ENCODE measurements at places on chromosomes 6 and 20. TPM values are rescaled to one million over a fixed set of nuclear protein-coding genes. Genes with fewer than 3 reads are reported as not detected.
A peak's percentile ranks its signal among the peaks of the same experiment; 100 is the strongest.

COX4I2 gene
- polyA plus RNA-seq = 9.2 TPM

ARHGAP40 gene
- polyA plus RNA-seq = 0.09 TPM

ZSCAN23 gene
- 6.7 TPM for polyA plus RNA-seq

HSD17B8 gene
- polyA plus RNA-seq = 11.5 TPM

BFSP1 gene
- 2.4 TPM for polyA plus RNA-seq

PSORS1C2 gene
- not detected for polyA plus RNA-seq

RGL2 gene
- polyA plus RNA-seq = 63.4 TPM

C6orf52 gene
- 1.5 TPM for polyA plus RNA-seq

CLDN20 gene
- polyA plus RNA-seq = 0.54 TPM

GMNN gene
- polyA plus RNA-seq = 12.7 TPM

GRM1 gene
- 0.10 TPM for polyA plus RNA-seq

DNA sequence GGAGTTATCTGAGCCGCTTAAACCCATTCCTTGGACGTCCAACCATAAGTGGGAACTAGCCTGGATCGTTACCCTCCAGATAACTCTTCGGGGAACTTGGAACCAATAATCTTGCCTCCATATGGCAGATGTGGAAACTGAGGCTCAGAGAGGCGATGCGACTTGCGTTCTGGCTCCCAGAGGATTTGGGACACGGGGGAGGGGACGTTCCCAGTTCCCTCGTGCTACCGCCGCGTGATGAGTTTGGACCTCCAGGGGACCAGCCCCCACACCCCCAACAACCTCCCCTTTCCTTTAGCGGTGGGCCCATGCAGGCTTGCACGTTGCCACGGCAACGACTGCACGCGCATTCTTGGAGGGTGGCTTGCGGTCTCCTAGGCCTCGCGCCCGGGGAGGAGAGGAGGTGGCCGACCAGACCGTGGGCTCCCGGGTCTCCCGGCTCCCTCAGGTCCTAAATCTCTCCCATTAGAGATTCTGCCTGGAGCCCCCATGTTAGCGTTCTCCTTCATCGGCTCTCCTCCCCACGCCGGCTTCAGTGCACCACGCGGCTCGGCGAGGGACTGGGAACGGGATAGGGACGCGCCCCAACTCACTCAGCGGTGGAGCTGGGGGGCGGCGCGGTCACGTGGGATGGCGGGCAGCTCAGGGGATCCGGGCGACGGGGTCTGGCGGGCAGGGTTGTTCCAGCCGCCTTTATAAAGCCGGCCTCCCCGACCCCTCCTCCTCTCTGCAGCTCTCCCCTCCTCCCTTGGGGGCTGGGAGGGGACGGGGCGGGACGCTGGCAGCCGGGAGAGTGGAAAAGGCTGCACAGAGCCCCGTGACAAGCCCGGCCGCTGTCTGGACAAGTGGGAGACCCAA, at the start of gene PLTP:
TSS of gene PLTP (minus strand) at position 670 of the 858 bp plus-strand sequence. CDS start 703 bp downstream, outside the sequence.
- peak; percentile 78 for DNase-seq

GRCh38 chr6:80170433-80170832, 64.0 kb downstream of the BCKDHB start:
- no peak for DNase-seq

- DNase-seq = no peak
Observed at GRCh38 chr6:151288712-151289398, 49.1 kb downstream of the AKAP12 start.

- DNase-seq = no peak
Observed at GRCh38 chr6:161830866-161831616, 557.2 kb upstream of the AGPAT4 start.

DNA sequence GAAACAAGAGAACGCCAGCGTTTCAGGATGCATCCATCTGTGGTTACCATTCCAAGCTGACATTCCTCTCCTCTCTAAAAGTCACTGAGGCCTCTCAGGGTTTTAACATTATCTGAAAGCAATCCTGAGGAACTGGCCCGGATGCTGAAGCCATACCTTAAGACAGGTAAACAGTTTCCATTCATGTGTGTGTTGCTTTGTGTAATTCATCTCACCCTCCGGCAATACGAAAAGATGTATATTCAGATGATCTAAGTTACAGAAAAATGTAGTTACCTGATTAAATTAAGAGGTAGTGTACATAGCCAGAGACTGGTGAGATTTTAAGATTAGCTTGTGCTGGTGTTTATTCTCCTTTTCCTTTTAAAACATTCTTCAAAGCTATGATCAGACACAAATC, 68.4 kb upstream of the BACH2 start:
- no peak for DNase-seq

DNA sequence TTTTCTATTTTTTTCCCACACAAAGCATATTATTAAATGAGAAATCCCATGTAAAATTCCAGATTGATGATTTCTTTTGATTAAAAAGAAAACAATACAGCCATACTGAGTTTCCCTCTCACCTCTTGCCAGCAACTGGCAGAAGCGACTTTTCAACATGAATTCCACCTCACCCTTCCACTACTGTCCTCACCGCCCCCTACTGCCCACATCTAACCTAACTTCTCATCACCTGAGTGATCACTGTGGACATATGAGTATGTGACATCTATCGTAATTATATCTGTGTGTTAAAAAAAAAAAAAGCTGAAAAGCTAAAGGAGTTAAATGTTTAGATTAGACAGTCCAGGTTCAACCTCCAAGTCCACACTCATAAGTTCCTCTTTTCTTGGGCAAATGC, 528.6 kb downstream of the PRKN start:
- no peak for DNase-seq

DNA sequence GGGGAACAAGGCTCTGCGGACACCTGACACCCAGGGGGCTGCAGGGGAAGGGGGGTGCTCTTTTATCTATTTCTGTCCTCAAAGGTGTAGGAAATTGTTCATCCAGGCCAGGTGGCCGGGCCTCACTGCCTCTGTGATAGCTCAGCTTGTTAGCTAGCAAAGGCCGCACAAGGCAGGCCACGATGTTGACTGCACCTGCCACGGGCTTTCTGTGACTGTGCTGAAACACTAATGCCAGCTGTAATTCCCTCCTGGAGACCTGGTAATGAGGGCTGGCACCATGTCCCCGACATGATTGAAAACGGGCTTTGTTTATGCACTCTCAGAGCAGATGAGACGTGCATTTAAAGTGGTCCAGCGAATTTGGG, 61.4 kb upstream of the APCDD1L start:
- no peak for DNase-seq

DNA sequence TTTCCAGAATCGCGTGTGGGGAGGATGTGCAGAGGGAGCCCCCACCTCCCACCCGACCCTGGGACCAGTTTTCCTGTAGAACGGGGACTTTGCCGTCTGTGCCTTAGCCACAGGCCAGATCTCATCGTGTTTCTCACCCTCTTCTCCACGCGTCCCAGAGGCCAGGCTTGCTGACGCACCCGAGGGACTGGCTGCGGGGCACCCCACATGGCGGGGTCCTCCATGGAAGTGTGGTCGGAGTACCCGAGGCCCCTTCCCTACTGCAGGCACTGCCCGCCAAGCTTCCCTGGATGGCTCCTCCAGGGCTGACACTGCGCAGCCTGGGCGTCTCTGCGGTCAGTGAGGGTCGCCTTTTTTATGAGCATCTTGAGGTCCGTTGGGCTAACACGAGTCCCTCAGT, 346.5 kb downstream of the CDH4 start:
- no peak for DNase-seq

GRCh38 chr6:111872401-111873177, 663 bp downstream of the FYN start:
- DNase-seq = peak; percentile 54

DNA sequence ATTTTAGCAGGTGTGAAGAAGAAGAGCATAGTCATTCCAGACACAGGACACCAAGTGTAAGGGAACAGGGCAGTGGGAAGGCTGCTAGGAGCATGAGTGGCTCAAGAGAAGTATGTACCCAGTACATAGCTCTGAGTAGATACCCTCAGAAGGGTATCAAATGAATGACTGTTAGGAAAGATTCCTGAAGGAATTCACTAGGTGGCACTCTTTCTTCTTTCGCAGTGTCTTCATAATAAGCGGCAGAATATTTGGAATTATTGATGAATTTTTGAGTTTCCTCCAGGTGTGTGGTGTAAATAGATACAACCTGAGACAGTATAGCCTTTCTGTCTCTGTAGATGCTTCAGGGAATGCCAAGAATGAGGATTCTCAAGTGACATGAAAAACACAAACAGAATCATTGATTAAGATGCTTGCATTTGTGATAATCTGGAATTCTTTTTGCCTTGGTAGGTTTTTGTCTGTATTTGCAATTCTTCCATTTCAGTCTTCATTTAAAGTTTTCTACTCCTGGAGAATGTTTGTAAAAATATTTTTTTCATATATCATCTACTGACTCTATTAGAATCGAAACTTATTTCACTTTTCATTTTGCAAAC, 264.3 kb upstream of the RIMS1 start:
- DNase-seq = no peak

DNA sequence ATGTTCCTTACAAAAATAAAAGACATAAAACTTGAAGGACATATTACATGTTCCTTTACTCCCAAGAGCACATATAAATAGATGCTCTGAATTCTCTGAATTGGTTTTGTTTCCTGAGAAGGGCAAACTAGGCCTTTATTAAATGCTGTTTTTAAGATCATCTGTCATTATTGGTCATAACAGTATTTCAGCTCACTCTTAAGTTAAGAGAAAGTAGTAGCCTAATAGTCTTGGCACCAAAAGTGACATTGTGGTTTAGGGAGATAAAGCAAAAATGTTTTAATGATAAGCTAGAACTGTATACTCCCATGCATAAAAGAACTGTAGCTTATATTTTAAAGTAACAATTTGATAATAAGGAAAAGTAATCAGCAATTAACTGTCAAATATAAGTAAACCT, 361.1 kb upstream of the PTCHD4 start:
- DNase-seq = no peak

DNA sequence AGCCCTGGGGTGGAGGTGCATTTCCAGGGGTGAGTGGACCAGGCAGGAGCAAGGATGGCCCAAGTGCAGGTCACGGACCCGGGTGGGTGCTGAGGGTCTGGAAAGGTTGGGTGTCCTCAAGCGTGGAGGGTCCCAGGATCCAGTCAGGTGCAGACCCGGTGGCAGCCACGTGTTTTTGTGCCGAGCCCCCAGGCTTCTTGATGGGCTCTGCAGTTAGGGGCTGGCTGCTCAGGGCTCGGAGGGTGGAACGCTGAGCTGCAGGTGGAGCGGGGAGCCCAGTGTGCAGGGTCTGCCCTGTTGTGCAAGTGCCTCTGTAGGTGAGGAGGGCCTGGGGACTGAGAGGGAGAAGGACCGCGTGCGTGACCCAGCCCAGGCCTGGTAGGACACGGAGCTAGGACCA, 70.9 kb upstream of the HLA-E start:
- DNase-seq = no peak

- DNase-seq = no peak
Observed at GRCh38 chr6:140566781-140567277, 1192.4 kb upstream of the CITED2 start.

- no peak for DNase-seq
Observed at GRCh38 chr20:4082406-4083097, 67.2 kb upstream of the RNF24 start.

DNA sequence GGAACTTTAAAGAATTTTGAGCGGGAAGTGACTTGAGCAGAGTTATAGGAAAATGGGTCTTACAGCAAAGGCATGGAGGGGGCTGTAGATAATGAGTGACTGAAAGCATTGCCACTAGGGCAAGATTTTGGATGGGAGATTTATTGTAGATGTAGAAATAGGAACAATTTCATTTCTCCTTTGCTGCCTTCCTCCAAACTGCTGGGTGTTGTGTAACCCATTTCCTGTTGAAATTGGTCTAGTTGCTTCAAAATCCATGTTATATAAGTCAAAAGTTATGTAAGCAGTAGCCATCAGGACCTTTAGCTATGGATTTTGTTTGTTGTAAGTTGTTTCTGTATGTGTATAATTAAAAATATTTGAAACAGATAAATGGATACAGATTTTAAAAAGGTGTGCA, 11.1 kb downstream of the YWHAB start:
- no peak for DNase-seq

- no peak for DNase-seq
Observed at GRCh38 chr20:32249030-32249738, 28.3 kb upstream of the KIF3B start.

GRCh38 chr20:63847237-63848002, 13.9 kb upstream of the ABHD16B start:
- DNase-seq = peak; percentile 63

GRCh38 chr6:87184762-87185250, 29.4 kb downstream of the ZNF292 start:
- DNase-seq = no peak
